ENCODE measurements at places on chromosomes 1 and 21.

DNA sequence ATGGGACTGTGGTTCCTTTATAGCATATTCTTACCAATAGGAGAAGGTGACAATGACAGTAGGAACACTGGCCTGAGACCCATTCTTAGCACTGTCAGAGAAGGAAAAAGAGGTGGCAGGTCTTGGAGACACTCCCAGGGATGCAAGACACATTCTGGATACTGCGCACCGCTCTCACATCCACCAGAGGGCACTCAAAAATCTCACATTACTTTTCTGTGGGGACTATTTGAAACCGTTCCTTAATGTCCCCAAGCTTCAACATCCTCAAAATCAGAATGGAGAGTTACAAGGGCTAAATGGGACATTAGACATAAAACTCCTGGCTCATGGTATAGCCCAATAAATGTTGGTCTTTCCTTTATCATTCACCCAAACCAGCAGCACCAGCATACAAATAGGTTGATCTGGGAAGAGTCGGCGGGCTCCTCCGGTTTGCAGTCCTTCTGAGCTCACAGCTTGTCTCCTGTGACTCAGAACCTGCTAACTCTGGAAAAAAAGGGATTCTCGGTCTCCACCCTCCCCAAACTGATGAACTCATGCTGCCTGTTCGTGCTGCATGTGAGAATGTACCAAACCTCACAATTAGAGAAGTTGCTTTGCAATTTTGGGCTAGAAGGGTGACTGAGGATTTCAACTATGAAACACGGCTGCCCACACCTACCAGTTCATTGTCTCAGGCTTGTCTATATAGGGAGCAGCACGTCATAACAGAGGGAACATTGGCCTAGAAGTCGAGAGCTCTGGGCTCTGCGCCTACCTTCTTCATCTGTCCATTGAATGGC, 40.2 kb downstream of the IL12RB2 start:
- DNase-seq: peak; percentile 74

GRCh38 chr1:26570287-26570686, 40.7 kb downstream of the RPS6KA1 start:
- no peak for DNase-seq

GRCh38 chr1:60425528-60425927, 352.0 kb upstream of the C1orf87 start:
- no peak for DNase-seq

DNA sequence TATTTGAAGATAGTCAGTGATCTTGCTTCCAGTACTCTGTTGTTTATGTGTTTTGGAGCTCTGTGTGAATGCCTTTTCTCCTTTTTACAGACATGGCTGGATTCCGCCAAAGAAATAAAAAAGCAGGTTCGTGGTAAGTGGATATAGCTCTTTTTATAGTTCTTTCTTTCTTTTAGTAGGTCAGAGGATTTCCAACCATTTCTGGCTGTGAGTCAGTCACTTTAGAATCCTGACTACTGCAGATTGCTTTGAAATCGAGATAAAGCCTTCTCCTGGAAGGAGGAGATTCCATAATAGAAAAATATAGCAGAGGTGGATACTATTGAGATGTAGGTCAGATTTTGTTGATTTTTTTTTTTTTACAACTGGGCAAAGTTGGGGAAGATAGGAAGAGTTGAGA, 97.4 kb downstream of the EPB41 start:
- no peak for DNase-seq

DNA sequence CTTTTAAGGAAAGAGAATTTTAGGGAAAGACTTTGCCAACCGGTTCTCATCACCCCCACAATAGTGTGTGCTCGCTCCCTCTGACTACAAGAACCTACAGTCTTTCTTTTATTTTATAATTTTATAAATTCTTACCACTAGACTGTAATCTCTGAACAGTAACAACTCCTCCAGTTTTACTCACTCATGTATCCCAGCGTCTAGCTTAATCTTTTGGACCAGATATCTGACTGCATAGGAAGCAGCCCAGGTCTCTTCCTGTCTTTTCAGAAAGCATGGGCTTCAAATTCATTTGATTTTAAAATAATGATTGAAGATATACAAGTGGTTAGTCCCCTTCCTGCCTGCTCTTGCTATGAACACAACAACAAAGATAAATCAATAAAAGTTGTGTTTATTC, 19.0 kb upstream of the DUSP10 start:
- DNase-seq: no peak

- no peak for DNase-seq
Observed at GRCh38 chr1:183365093-183365492, 53.1 kb downstream of the NMNAT2 start.

DNA sequence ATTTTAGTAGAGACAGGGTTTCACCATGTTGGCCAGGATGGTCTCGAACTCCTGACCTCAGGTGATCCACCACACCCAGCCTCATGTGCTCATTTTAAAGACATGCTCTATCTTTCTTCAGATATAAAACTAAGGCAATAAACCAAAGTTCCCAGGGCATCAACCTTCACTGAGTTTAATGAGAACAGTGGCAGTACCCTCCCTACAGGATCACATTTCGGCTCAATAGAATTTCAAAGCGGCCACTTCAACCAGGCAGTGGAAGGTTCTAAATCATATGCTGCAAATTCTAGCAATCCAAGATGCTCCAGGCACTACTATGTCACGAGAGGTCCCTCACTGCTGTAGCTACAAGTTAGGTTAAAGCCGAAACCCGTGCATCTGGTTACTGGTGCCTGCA, 45.5 kb downstream of the PARP1 start:
- no peak for DNase-seq

DNA sequence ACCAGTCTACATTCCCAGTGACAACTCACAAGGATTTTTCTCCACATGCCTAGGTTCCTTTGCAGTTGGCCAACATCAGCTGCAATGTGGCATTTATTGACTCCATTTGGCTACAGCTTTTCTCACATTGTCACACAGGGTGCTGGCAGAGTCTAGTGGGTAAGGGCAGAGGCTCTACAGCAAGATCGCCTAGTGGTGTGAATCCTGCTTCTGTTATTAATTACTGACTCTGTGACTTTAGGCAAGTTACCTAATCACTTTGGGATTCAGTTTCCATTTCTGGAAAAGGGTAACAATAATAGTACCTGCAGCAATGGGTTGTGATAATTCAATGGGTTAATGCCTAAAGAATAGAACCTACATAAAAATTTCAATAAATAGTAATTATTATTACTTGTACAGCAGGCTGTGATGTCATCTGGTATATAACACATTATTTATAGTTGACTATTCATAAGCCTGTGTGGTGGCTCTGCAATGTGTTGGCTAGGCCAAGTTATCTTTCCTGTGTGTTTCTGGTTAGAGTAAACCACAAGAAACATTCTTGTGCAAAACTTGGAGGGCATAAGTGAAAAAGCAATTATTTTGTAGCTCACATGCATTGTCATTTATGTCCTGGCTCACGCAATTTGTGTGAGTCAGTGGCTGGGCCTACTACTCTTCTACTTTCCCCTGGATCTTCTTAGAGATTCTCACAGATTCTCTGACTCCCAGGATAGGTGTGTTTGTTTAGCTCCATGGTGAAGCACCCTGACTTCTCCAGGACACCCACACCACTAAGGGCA, 59.5 kb downstream of the PTGS2 start:
- no peak for DNase-seq

GRCh38 chr1:11617314-11617713, 36.9 kb downstream of the FBXO2 start:
- DNase-seq: no peak
